SK-N-SH treated with all-trans-retinoic acid at 6 μM for 48 hours (cell line): ENCODE measurements at places on chromosomes 3 and 15.

- peak; percentile 57 for ATAC-seq
These were observed 213.0 kb downstream of the PDCD6IP start for GRCh38 chr3:34011171-34012101.

DNA sequence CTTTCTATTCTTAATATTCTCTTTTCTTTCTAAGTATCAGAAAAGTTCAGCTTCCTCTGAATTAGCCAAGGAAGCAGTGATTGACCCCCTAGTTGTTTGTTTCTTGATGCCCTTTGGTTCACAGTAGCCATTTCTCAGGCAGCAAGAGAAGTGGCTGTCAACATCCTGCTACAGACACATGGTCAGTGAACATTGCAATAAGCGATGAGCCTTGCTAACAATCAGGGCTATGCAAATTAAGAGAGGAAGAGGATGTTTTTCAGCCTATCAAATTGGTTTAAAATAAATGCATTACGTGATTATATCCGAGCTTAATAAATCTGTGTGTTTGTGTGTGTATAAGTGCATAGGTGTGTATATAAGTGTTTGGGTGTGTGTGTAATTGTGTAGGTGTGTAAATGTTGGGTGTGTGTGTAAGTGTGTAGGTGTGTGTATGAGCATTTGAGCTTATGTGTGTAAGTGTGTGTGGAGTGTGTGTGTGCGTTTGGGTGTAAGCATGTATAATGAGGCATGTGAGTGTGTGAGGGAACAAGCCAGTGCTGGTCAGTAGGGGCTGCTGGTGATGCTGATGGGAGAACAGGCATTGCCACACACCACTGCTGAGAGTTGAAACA, 78.1 kb upstream of the XCR1 start:
- ATAC-seq = no peak

- ATAC-seq = no peak
These were observed 5.3 kb upstream of the CALML4 start for GRCh38 chr15:68210409-68210756.

DNA sequence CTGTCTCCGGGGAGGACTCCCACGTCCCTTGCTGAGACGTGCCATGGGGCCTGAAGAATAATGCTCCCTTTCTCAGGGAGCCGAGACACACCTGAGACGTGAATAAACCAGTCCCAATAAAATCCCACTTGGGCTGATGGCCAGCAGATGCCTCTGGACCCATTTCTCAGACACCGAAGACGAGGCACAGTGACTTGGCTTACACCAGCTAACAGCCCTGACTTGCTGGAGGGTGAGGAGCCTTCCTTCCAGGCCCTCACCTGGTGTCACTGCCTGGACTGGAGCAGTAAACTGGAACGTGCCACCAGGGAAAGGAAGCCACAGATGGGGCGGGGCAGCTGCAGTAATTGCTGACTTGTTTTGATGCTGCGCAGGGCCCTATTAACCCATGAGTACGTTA, 189.7 kb downstream of the PDZRN3 start:
- ATAC-seq = no peak

- no peak for ATAC-seq
These were observed 173.3 kb downstream of the RAB11A start for GRCh38 chr15:66042624-66043023.

- no peak for ATAC-seq
These were observed 36.5 kb downstream of the CDV3 start for GRCh38 chr3:133610031-133610430.

- no peak for ATAC-seq
These were observed 2.3 kb downstream of the ARPC4 start for GRCh38 chr3:9795207-9795606.

DNA sequence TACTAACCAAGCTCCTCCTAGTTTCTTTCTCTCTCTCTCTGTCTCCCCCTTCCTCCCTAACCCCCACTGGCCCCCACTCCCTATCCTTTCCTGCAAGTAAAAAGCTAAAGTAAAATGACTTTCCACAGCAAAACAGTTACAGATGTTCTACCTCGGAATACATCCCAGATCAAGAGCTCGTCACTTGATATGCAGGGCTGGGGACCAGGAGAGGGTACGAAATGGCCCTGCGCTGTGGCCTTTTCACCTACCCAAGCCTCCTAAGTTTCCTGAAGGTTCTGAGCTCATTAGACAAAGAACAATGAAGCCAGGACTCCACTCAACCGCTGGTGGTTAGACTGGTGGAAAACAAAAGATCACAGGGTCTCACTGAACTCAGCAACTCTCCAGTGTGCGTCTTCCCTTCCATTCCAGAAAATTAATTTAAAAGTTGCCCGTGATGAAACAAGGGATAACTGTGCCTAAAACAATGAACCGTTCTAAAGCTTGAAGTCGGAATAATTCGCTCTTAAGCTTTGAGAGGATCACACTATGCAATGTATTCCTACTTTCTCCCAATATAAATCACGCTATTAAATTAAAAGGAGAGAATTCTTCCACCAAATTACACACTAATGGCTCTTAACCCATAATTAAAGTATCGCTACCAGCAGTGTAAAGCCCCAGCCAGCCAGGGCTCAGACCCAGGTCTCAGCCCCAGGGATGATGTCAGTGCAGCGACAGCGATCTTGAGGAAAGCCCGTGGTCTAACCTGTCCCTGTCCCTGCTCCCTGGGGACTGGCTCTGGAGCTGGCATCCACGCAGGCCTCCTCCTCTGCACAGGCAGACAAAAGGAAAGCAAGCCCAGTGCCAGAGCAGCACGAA, 5.0 kb downstream of the VGLL4 start:
- ATAC-seq = no peak

DNA sequence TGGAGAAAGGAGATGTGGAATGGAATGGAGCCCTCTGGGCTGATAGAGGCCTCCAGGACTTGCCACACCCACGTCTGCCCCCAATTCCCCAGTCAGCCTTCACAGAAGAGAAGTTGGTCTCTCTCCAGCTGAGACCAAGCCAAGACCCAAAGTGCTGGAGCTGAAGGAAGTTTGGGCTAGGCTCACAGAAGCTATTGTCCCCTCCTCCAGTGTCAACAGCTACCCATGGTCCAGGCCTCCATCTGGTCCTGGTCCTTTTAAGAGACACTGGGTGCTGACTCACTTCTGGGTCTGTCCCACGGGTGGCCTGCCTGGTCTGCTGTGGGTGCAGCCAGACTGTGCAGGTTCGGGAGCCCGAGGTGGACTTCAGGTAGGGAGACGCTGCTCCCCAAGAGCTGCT, 179.8 kb downstream of the APBA2 start:
- ATAC-seq = no peak

GRCh38 chr3:156642750-156643728, 31.4 kb upstream of the TIPARP start:
- no peak for ATAC-seq

GRCh38 chr15:36301947-36302346, 277.5 kb upstream of the CDIN1 start:
- peak; percentile 61; the same call in 2 of the 3 replicates for ATAC-seq
